Fibroblast of skin of back (primary cell): ENCODE measurements at places on chromosomes 12 and 14.
A peak's percentile ranks its signal among the peaks of the same experiment; 100 is the strongest.

DNA sequence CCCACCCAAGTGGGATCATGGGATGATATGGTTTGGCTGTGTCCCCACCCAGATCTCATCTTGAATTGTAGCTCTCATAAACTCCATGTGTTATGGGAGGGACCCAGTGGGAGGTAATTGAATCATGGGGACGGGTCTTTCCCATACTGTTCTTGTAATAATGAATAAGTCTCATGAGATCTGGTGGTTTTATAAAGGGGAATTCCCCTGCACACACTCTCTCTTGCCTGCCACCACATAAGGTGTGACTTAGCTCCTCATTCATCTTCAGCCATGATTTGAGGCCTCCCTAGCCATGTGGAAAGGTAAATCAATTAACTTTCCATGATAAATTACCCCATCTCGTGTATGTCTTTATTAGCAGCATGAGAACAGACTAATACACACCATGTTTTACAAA, 109.2 kb downstream of the IGF1 start:
- no peak for DNase-seq

- no peak for DNase-seq
Measured at GRCh38 chr14:32675433-32675832, 263.2 kb upstream of the NPAS3 start.

DNA sequence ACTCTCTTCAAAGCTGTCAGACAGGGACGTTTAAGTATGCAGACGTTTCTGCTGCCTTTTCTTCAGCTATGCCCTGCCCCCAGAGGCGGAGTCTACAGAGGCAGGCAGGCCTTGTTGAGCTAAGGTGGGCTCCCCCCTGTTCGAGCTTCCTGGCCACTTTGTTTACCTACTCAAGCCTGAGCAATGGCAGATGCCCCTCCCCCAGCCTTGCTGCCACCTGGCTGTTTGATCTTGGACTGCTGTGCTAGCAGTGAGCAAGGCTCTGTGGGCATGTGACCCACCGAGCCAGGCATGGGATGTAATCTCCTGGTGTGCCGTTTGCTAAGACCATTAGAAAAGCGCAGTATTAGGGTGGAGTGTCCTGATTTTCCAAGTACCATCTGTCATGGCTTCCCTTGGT, 900.4 kb upstream of the MDGA2 start:
- no peak for DNase-seq

DNA sequence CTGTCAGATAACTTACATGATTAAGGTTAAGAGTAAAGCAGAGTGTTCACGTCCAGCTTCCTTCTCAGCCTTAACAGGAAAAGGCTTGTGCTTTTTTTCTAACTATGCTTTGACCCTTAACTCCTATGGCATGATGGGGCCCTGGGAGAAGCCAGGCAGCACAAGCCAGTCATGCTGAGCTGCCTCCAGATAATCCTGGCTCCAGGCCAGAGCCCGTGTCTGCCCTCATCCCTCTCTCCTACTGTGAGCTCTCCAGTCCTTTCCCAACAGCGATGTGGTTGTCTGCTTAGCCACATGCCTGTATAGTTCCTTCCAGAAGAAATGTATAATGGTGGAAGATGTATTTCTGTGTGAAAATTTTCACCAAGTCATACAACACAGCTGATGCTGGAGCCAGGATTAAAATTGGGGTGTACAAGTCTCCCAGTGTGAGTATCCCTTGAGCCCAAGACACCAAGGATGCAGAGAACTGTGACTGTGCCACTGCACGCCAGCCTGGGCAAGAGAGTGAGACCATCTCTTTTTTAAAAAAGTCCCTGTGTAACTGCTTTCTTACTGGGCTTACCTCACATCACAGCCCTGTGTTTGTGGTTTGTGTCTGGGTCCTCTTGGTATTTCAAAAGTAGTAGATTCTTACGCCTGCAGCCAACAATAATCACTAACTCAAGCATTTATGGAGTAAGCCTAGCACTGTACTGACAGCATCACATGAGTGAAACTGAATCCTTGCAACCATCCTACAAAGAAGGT, 7.9 kb upstream of the ITFG2 start:
- DNase-seq = peak; percentile 65

DNA sequence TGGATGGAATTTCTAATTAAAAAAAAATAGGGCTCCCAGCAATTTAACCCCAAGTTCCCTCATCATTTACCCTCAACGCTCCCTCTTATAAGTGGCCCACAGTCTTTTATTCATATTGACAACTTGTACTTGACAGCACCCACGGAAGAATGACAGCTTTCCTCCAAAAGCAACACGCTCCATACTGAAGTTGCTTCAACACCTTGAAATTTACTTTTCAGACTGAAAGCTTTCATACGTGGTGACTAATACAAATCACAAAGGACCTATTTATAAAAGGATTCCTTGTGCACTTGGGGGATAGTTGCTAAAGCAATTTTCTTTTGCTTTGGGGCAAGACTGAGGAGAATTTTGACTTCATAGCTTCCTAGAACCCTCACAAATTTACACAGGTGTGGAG, 1629.4 kb upstream of the SEL1L start:
- DNase-seq = peak; percentile 39

DNA sequence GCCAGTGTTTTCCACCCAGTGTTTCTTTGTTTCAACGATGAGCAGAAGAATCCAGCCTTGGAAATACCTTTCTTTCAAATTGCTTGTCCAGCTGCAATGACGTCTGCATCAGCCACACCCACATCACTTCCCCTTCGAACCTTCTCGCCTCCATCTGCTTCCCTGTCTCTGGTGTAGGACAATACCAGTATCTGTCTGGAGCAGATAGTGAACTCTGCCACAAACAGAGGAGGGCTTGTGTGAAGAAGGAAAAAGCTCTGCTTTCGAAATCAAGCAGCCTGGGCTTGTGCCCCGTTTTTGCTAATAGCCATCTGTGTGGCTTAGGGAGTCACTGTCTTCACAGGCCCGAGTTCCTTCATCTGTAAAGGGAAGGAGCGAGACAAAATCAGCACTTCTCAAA, 415.4 kb downstream of the ZFP36L1 start:
- no peak for DNase-seq

GRCh38 chr12:103334466-103334865, 161.3 kb downstream of the C12orf42 start:
- no peak for DNase-seq

DNA sequence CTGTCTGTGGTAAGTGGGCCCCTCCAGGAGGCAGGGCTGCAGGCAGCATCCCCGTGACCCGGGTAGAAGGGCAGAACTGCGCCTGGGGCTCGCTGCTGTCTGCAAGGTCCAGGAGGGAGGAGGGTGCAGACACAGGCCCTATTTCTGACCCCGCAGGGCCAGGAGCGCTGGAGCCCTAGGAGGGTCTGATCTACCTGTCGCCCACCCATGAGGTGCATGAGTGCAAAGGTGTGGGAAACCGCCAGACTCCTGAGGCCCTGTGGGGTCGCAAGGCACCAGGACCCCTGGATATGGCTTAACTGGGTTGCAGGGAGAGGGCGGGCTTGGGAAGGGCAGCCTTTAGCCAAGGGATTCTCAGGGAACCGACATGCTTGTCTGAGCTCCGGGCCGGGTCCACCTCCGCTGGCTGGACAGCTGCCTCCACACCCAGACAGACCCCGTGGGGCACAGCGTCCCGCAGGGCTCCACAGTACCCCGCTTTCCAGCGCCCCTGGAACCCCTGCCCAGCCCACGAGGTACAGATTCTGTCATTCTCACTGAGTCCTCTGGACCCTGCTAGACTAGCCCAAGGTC, 72.9 kb upstream of the TSPAN11 start:
- DNase-seq = no peak

GRCh38 chr12:24860546-24860945, 88.4 kb downstream of the BCAT1 start:
- no peak for DNase-seq

- DNase-seq = no peak
Measured at GRCh38 chr14:98230411-98230810, 1041.6 kb downstream of the BCL11B start.

GRCh38 chr12:20444595-20445170, 76.3 kb downstream of the PDE3A start:
- peak; percentile 13 for DNase-seq

DNA sequence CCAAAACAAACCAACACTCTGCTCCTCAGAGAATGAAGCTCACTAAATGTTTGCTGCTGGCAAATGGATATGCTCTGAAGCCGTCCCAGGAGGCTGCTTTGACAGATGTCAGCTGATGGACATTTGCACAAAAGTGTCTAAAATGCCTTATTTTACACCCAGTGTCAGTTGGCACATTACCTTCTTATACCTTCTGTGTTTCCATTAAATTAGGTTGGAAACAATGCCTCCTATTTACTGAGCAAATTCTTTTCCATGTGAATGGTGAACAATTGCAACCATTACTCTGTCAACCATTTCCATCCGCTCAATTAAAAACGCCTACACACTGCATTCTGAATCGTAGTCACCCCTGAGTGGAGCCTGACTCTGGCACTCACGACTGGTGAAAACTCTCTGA, 1679.9 kb upstream of the FLRT2 start:
- no peak for DNase-seq

DNA sequence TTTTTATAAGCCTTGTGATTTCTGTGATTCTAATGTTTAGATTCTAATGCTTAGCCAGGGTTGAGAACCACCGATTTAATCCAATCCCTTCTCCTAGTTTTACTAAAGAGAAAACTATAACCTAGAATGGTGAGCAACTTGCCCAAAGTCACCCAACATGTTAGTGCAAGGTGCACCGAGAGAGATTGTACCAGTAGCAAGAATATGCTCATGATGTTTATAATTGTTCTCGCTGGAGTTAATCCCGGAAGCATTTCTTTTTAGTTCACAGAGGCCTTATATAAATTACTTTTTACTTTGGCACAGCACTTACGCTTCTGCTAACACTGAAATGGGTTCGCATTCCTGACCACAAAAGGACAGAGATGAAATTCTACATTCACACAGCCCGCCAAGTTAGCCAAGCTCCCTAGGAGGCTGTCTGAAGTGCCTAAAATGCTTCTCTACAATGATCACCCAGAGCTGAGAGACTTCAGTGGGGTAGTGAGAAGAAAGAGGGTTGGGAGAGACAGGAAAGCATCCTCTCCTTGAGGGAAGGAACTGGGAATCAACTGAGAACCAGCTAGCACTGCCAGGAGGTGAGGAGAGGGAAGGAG, 579 bp upstream of the BLOC1S1 start:
- DNase-seq = no peak

DNA sequence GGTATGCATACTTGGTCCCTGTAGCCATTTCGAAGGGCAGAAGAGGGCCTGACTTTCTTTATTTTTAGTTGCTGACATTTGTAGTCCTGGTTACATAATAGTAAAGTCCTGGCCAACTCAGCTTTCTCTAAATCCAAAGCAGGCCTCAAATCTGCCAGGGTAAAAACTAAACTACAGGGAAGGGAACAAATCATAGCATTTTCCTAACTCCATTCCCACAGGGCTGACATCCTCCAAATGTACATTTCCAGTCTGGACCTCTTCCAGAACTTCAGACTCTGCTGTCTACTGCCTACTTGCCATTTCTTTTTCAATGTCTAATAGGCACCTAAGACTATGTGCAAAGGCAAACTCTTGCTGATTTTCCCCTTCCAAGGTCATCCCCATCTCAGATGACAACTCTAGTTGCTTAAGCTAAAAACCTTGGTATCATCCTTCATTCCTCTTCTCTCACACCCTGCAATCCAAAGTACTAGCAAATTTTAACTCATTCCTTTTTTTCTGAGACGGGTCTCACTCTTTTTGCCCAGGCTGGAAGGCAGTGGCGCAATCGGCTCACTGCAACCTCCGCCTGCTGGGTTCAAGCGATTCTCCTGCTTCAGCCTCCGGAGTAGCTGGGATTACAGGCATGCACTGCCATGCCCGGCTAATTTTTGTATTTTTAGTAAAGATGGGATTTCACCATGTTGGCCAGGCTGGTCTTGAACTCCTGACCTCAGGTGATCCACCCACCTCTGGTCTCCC, 2.0 kb downstream of the DDIT3 start:
- no peak for DNase-seq
